EL (cell line): ENCODE measurements at places on chromosomes 16 and 17.
A peak's percentile ranks its signal among the peaks of the same experiment; 100 is the strongest.

DNA sequence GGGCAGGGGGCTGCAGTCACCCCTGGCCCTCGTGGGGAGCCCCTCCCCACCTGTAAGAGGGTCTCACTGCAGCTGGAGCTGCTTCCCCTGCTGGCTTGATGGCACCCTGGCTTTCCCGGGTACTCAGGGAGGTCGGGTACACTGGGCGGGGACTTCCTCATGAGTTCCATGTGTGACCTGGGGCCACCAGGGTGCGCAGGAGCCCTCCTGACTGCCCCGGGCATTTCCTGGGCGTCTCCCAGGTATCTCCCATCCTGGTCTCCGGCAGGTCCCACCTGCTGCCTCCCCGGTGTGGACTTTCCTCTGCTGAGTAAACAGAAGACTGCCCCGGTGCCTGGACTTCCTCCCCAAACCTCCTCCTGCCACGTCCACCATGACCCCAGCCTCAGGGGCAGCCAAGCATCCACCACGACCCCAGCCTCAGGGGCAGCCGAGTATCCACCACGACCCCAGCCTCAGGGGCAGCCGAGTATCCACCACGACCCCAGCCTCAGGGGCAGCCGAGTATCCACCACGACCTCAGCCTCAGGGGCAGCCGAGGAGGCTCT, 40.9 kb downstream of the CBFA2T3 start:
- DNase-seq: no peak

DNA sequence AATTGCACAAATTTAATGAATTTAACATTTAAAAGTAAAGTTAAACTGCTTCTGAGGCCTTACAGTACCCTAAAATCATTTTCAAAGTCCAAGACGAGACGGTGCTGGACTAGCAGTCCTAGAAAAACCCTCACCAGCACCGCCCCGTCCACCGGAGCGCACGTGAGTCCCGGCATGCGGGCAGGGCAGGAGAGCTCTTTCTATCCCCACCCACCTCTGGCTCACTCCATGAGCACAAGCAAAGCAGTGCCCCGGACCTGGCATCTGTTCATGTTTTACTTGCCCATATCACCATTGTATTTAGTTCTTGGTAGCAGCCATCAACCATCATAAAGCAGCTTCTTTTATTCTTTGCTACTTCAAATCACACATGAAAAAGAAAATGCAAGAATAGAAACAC, 41.7 kb downstream of the ANKRD11 start:
- no peak for DNase-seq

DNA sequence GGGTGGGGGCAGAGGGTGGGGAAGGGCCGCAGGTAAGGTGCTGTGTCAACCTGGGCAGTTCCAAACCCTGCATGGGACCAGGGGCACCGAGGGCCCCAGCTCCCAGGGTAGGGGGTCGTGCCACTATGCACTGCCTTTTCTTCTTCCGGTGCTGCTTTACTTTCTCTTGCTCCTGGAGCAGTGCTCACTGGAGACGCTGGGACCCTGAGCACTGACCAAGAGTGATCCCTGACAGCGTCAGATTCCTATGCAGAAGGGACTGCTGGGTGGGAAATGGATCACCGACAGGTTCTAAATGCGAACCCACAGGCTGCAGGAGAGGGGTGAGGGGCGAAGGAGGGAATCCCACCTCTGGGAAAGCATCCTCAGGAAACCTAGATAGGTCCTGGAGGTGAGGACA, 470.1 kb downstream of the SOX9 start:
- DNase-seq: no peak

- DNase-seq: peak; percentile 49
Measured at GRCh38 chr16:69187446-69188235, 677 bp downstream of the SNTB2 start.

DNA sequence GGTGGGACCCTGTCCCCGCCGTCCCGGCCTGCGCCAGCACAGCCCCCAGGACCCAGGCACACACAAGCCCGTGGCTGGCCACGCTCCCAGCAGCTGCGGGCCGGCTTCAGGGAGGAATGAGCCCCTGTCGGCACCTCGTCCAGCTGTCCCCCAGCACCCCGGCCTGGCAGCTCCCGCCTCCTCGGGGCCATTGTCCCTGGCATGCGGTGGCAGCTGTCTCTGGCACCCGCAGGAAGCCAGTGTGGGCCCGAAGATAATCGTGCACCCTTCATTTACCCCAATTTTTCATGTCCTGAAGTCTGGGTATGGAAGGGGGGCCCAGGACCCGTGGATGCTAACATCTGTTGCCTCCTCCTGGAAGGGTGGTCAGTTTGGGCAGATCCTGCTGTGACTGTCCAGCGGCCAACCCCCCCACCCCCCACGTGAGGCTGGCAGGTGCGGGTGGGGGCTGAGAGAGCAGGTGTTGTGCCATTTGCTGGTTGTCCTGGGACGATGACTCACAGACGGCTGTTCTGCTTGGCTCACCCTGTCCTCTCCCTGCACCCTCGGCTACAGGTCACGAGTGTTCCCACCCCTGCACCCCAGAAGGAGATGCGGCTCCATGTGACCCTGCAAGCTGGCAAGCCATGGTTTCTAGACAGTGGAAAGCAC, 4.0 kb upstream of the LMF1 start:
- DNase-seq: no peak

DNA sequence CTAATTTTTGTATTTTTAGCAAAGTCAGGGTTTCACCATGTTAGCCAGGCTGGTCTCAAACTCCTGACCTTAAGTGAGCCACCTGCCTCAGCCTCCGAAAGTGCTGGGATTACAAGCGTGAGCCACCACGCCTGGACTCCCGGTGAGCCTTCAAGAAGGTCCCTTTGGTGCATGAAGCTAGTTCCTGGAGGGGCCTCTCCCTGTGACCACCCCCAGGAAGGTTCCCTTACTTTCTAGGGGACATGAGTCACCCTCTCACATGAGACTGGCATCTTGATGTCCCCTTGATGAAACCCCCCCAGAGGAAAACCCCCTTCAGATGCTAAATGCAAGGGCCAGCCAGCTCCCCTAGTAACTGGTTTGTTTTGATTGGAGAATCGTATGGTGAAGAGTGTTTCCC, 12.8 kb downstream of the CARHSP1 start:
- no peak for DNase-seq

GRCh38 chr17:77096570-77097214, 44.1 kb upstream of the SEC14L1 start:
- peak; percentile 48 for DNase-seq
